Osteocyte (in vitro differentiated cells): ENCODE measurements at places on chromosomes 7 and 10. TPM values are rescaled to one million over a fixed set of nuclear protein-coding genes. Genes with fewer than 3 reads are reported as not detected.

- H3K4me3 ChIP-seq, result no peak overlapping the region
- peaks cover 4% of the 10 kb centered on the region for H3K4me1 ChIP-seq
- no peak overlapping the region for H3K27ac ChIP-seq
- peaks cover 44% of the 10 kb centered on the region for H3K27me3 ChIP-seq
- DNase-seq, result no peak
Observed at GRCh38 chr7:106049139-106049752, 62.9 kb downstream of the SYPL1 start.

Gene WNT2
- total RNA-seq, result 9.5 and 11.5 TPM in 2 replicates

Gene CTNNA3
- total RNA-seq, result 0.30 and 0.39 TPM in 2 replicates

- no peak overlapping the region for H3K27ac ChIP-seq
- peaks cover 37% of the 10 kb centered on the region for H3K36me3 ChIP-seq
- no peaks in the 10 kb centered on the region for H3K27me3 ChIP-seq
- no peak overlapping the region for H3K4me3 ChIP-seq
- H3K4me1 ChIP-seq, result peaks cover 7% of the 10 kb centered on the region
Observed at GRCh38 chr7:139639563-139639962, 116.1 kb downstream of the CLEC2L start.

DNA sequence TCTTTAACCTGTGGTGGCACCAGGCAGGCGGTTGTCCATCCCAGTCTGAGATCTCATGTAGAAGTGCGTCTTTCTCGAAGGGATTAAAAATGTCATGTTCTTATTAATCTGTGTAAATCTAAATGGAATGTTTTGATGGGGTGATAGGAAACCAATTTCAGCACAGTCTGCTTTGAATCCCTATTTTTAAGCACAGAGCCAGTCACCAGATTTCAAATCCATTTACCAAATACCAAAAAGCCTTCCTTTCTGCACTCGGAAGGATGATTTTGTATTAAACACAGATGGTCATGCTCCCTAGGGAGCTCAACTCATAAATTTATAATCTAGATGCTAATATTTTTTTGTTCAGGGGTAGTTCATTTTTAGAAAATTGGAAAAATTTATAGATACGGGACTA is 160.6 kb upstream of the AOAH start:
- H3K27me3 ChIP-seq, result peaks cover 11% of the 10 kb centered on the region
- H3K4me3 ChIP-seq, result no peak overlapping the region
- H3K4me1 ChIP-seq, result no peaks in the 10 kb centered on the region
- no peaks in the 10 kb centered on the region for H3K36me3 ChIP-seq
- no peak overlapping the region for H3K27ac ChIP-seq

- no peak for DNase-seq
- peaks cover 29% of the 10 kb centered on the region for H3K27me3 ChIP-seq
- H3K4me3 ChIP-seq, result no peak overlapping the region
- no peaks in the 10 kb centered on the region for H3K36me3 ChIP-seq
- no peaks in the 10 kb centered on the region for H3K4me1 ChIP-seq
- H3K27ac ChIP-seq, result no peak overlapping the region
Observed at GRCh38 chr7:142654398-142654797, 94.9 kb upstream of the PRSS1 start.

GRCh38 chr10:89341649-89342048 is 13.9 kb downstream of the IFIT3 start:
- no peak for DNase-seq
- H3K4me3 ChIP-seq, result no peak overlapping the region
- peaks cover 29% of the 10 kb centered on the region for H3K36me3 ChIP-seq
- no peak overlapping the region for H3K27ac ChIP-seq

Gene DENND2A
- 53.3 and 56.6 TPM in 2 replicates for total RNA-seq
